Naive B cell (primary cell): ENCODE measurements at places on chromosomes 12 and 14. TPM values are rescaled to one million over a fixed set of nuclear protein-coding genes. Genes with fewer than 3 reads are reported as not detected.
A peak's percentile ranks its signal among the peaks of the same experiment; 100 is the strongest.

DNA sequence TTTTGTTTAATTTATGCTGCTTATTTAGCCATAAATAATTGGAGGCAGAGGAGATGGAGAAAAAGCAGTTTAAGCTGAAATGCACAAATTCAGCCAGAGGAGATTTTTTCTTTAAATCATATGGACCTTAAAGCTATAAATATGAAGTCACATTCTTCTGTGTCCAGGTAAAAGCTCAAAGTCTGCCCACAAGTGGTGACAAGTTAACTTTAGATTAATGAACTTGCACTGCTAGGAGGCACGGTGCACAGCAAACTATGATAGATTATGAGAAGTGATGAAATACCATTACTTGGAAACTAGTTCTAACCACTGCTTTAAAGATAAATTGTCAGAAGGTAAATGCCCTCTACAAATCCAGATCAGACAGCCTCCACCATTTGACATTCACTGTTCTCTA, 69.0 kb downstream of the IFT81 start:
- DNase-seq, result no peak

Gene POTEG
- polyA plus RNA-seq, result not detected

Gene PRH2
- not detected for polyA plus RNA-seq

Gene RTL1
- not detected for polyA plus RNA-seq

GRCh38 chr14:38623661-38624060, 367.8 kb upstream of the CLEC14A start:
- no peak for DNase-seq

DNA sequence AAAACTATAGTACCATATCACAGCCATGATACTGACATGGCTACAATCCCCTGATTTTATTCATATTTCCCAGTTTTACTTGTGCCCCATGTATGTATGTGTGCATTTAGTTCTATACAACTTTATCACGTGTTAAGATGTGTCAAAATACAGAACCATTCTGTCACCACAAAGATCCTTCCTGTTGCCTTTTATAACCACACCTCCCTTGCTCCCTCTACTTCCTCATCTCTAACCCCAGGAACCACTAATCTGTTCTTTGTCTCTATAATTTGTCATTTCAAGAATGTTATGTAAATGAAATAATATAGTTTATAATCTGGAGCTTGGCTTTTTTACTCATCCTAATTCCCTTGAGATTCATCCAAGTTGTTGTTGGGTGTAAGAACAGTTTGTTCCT, 358.4 kb downstream of the DPF3 start:
- peak; percentile 50 for DNase-seq
